GDM1 (cell line): ENCODE measurements at places on chromosomes 5 and 9.

DNA sequence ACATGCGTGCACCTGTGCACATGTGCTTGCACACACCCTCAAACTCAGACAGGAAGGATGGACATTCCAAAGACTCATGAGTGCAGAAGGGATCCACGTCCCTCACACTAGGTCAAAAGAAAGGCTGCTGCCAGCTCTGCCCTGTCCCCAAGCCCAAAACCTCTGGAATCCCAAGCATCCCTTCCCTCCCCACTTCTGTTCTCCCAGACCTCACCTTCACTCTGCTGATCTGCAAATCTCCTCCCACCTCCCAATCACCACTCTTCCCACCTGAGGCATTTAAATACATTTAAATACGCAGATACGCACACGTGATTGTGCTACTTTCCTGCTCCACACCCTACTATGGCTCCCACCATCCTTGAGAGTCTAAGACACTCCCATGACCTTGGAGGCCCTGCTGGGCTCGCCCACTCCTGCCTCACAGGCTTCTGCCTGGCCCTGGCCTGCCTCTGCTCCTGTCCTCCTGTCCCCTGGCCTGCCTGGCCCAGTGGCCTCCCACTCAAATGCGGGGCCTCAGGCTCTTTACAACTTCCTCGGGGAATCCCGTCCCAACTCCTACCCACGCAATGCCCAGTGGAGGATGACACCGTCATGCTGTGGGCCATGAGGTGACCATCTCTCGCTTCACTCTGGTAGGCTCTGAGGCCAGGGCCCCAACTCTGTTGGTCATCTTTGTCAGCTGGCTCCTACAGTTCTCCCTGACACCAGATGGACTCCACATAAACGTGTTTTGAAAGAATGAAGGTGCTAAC lies 478.4 kb upstream of the DAP start:
- no peak for DNase-seq

- DNase-seq: no peak
Observed at GRCh38 chr5:88081877-88082276, 186.8 kb downstream of the TMEM161B start.

GRCh38 chr5:143776951-143777350 lies 35.0 kb upstream of the HMHB1 start:
- DNase-seq: no peak

GRCh38 chr5:118430076-118430475 lies 558.3 kb downstream of the DTWD2 start:
- no peak for DNase-seq

DNA sequence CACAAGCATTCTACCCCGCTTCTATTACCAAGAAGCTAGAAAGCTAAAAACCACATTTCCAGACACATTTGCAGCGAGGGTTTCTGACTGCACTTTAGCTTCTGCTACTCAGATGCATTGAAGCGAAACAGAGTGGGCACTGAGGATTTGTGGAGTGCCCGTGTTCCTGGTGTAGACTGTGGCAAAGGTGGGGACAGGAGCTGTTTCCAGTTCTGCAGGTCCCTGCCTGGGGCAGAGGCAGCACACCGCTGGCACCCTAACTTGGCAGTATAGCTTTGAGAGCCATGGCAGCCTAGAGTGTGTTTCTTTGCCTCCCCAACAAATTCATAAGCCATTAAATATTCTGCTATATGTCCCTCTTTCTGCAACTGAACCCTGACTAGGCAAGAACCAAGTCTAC lies 108.6 kb upstream of the SPOCK1 start:
- no peak for DNase-seq

- no peak for DNase-seq
Observed at GRCh38 chr5:88671505-88672499, 211.2 kb downstream of the MEF2C start.

DNA sequence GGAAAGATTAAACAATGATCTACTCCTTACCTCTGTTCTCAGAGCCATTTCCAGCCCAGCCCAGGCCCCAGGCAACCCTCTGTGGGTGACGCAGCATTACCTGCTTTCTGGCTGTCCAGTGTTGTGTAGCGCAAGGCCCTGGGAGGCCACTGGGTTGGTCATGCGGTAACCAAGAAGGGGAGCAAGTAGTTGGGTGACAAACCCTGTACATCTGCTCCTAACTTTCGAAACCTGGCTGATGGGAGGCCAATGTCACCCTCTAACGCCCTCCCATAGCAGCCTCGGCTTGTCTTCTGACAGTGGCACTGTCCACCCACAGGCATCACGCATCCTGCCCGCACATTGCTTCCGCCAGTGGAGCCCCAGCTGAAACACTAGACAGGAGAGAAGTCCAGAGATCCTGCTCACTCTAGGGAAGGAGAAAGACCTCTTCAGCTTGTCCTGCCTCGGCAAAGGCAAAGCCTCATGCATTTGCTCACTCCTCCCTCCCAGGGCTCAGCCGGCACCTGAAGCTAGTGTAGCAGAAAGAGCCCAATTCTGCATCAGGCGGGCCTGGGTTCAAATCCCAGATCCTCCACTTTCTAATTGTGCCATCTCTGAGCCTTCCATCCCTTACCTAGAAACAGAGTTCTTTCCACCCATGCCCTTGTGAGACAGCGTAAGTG lies 94.6 kb downstream of the ADAMTS2 start:
- DNase-seq: no peak

DNA sequence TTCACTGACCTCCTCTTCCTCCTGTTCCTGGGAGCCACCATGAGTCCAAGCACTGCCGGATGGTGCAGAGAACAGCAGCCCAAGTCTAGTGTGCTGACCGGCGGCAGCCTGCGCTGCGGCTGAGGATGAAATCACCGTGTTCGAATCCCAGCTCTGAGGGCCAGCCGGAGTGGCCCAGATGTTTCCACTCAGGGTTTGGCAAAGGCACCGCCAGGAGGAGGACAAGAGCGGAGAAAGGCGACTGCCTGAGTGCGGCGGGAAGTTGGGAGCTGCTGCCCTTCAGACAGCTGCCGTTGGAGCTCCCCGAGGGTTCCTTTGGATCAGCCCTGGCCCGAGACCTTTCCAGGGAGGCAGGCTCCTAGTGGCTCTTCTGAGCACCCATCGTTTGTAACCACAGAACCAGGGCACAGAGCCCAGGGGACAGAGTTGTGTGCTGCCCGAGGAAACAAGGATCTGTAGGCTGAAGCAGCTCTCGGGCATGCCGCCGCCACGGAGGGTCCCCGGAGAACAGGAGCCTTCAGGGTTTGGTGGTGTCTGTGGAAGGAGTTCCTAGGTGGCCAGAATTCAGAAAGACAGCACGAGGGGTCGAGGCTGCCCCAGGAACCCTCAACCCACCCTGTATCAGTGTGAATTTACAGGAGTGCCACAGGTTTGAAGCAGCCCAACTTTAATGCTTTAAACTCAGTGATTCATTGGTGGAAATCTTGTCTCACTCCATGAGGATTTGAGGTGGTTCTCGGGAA lies 115.6 kb upstream of the COL5A1 start:
- no peak for DNase-seq

DNA sequence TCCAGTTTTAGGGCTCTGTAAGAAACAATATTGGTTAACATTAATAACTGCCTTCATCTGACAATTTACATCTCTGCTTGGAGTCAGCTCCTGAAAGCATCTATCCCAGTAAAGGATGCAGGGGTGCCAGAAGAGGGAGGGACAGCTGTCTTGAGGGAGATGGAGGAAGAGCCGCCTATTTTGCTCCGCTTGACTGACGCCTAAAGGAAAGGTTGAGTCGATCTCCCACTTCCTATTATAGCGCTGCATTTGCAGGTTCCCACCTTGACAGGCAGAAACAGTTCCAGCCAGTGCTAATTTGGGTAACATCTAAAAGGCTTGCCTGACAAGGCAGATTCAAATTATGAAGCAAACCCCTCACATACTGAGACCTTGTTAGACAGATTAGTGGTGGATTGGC lies 374.6 kb downstream of the SPATA31D1 start:
- no peak for DNase-seq

- peak; percentile 13 for DNase-seq
Observed at GRCh38 chr9:15606643-15607472, 54.0 kb downstream of the CCDC171 start.

DNA sequence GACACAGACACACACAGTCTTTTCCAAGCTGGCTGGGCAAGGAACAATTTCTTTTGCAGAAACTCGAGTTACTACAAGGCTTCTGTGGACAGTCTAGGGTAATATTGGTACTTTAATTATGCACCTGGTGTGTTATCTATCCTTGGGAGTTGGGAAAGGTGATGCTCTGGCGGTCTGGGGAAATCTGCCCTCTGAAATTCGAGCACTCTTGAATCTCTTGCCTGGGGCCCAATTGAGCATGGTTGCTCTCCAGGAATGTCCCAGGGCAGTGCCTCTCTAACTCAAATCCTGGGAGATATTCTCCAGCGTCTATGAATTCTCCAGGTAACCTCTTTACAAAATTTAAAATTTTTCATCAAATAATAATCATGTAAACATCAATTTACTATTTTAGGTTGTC lies 69.3 kb downstream of the KCNIP1 start:
- DNase-seq: no peak

- no peak for DNase-seq
Observed at GRCh38 chr5:151141535-151141934, 16.0 kb downstream of the ANXA6 start.

DNA sequence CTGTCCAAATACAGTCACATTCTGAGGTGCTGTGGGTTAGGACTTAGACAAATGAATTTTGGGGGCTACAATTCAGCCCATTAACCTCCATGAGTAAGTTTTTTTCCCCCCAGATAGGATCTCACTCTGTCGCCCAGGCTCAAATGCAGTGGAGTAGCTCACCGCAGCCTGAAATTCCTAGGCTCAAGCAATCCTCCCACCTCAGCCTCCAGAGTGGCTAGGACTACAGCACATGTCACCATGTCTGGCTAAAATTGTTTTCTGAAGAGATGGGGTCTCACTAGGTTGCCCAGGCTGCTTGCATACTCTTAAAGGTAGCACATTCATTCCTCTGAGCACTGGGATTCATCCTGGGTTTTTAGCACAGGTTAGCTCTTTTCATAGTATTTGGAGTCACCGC lies 22.2 kb downstream of the PPP2CA start:
- DNase-seq: no peak

DNA sequence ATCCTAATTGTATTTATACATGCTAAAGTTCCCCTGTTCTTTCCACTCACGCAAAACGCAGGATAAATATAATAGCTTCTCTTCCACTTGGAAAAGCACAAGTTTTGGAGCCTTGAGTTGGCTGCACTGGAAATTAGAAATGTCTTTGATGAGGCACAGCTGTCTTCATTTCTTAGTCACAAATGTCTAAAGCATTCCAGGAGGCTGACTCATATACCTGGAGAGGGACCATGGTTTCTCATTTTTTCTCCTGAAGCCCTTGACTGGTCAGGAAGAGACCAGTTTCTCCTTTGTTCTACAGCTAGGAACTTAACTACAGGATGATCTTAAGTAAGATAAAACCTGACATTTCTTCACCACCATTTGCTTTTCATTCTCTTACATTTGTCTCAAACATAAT lies 16.2 kb downstream of the MTX3 start:
- DNase-seq: no peak
